ENCODE measurements at places on chromosomes 7 and 10.

DNA sequence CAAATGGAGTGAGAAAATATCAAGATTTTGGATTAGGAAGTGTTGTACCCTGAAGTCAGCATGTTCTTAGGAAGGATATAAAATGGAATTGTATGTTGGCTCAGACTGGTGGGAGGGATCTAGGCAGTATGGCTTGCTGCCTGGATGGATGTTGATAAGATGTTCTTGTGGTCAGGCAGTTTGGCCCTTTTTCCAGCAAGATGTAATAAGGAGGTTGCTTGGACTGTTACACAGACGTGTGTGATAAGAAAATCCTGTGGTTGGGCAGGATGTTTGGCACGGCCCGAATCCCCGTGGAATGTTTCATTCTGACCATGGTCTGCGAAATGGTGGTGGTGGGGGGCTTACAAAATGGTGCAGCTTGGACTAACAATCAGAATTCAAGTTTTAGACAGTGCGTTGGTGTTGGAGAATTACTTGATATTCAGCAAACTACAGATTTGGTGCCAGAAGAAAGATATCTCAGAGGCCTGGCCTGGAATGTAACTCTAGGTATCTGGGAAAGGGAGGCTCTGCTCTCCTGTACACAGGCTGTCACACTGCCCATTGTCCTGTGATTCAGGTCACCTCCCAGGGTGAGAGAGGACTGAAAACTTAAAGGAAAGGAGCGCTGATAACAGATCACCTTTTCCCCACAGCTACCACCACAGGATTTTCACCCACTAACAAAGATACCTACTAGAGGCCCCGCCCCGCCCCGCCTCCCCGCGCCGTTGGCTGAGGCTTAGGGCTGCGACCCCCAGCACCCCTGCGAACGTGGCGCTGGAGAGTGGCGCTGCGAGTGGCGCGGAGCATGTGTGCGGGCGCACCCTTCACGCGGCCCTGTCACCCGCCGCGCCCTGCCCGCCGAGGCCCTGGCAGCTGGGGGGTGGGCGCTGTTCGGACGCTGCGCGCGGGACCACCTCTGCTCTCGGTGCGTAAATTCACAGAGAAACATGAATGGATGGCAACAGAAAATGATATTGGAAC is 19.3 kb upstream of the ZNF680 start:
- DNase-seq, result no peak

GRCh38 chr10:101780818-101781654 is 2.2 kb downstream of the NPM3 start:
- peak; percentile 12 for DNase-seq

DNA sequence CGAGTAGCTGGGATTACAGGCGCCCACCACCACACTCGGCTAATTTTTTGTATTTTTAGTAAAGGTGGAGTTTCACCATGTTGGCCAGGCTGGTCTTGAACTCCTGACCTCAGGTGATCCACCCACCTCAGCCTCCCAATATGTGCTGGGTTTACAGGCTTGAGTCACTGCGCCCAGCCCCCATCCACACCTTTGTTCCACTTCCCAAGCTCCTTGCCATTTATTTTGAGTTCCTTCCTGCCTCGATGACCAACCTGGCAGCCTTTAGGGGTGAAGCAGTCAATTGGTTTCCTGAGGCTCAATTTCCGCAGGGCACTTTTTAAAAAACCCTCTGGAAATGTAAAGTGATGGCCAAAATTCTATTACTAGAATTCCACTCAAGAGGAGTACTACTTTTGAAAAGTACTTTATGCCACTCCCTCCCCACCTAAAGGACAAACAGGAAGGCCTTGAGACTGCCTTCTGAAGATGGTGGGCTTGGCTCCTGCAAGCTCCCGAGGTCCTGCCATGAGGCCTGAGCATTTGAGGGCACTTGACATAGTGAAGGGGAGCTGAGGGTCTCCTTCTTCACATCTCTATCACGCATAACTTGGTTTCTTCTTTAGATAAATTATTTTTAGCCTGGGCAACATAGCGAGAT is 32.5 kb upstream of the RBM33 start:
- no peak for DNase-seq

- no peak for DNase-seq
Observed at GRCh38 chr7:143285806-143286521, 1.2 kb downstream of the TMEM139 start.

GRCh38 chr7:19554581-19554980 is 154.3 kb downstream of the POLR1F start:
- no peak for DNase-seq

- DNase-seq, result no peak
Observed at GRCh38 chr10:59336632-59337031, 25.7 kb downstream of the FAM13C start.

DNA sequence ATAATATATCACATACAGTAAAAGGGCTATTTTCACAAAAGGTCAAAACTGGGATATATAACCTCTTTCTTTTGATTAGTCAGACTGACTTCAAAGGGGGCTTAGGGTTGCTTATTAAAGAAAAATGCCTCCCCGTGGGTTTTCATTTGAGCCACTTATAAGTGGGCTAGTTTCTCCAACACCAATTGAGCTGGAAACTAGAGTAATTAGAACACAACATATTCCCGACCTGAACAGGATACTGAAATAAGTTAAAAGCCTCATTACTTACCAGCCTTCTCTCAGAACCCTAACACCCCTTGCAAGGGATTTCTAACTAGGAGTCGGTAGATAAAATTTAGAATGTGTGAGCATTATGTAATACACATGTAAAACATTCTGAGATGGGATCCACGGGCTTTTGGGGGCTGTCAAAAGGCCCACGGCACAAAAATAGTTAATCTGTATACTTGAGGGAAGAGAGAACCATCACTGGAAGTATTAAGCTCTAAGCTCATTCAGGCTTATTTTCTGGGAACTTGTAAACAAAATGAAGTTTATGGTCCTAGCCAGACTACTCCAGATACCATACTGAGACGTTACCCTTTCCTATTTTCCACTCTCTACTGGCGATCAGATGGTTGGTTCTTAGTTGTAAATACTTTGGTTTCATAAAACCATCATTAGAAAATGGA is 29.3 kb upstream of the KMT2E start:
- DNase-seq, result no peak

DNA sequence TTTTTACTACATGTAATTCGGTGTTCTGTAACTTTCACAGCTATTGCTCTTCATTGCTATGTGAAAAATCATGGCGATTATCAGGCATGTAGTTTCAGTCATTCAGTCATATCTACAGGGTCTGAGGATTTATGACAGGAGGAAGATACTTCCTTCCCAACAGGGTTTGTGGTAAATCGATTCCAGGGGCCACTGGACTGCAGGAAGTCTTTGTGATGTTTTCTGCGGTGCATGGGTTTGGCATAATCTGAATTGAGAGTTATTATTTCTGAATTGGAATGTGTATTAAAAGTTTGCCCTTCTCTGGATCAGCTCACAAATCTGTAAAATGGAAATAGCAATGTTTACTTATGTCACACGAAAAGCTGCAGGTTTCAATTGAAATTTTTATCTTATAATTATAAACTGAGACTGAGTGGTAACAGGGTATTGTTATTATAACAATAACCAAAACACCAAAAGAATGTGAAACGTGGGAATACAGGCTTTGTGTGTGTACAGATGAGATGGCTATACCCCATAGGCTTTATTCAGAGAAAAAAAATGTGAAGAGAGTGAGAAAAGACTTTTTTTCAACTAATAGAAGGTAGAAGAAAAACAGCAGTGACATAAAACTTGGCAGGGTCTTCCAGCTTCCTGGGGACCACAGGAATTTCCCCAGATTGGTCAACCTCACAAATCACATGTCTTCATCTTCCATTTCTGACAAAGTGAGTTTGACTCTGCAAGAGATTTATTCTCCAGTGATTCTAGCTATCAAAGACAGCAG is 307.7 kb upstream of the NFE2L3 start:
- no peak for DNase-seq

DNA sequence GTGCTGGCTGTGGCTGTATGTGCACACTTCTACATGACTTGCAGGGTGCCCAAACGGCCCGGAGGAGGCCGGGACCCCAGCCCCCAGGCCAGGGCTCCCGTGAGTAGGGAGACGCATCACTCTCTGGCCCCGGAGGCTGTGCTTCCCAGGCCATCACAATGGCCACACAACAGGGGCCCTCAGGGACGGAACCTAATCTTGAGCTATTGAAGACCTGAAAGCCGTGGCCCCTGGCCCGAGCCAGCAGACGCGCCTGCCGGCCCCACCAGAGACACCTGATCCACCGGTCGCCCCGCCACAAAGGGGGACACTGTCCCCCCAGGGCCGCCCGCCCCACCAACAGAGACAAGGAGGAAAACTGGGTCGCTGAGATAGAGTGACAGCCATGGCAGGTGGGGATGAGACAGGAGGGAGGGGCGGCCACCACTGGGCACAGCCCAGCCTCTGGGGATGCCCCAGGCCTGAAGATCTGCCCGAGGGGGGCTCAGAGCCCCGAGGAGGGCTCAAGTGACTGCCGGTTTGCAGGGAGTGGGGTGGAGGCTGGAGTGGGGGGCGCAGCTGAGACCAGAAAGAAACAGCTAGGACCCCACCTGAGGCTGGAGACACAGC is 10.2 kb upstream of the LFNG start:
- no peak for DNase-seq

GRCh38 chr10:133072196-133072595 is 15.5 kb upstream of the ADGRA1 start:
- DNase-seq, result no peak

DNA sequence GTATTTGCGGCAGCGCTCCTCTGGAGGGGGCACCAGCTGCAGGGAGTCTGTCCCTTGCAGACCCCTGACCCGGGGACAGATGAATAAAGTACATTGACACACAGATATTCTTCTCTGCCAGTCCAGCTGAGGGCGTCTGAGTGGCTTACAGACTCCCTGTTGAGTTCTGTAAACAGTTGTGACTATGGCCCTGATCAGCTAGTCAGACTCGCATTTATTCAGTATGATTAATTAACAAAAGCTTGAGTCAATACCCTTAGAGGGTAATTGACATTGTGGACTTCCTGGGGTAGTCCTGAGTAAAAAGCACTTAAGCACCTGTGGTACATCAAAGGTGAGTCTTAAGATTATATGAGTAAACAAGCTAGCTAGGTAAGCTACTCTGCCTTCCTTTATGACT is 21.0 kb downstream of the ANKRD30A start:
- no peak for DNase-seq

DNA sequence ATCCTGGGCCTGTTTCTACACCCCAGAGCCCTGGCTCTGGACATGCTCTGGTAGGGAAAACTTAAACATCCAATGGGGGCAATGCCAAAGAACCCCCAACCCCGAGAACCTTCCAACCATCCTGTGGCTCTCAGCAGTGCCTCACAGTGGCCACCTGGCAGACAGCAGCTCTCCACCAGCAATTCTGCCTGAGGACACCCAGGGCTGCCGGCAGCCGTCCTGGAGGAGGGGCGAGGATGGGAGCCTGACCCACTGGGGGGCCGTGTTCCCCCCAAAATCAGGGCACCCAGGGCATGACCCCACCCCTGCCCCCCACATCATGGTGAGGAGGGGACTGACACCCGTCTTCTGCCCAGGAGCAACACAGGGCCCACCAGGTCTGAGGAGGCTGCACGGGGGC is 32.7 kb downstream of the DPYSL4 start:
- no peak for DNase-seq

DNA sequence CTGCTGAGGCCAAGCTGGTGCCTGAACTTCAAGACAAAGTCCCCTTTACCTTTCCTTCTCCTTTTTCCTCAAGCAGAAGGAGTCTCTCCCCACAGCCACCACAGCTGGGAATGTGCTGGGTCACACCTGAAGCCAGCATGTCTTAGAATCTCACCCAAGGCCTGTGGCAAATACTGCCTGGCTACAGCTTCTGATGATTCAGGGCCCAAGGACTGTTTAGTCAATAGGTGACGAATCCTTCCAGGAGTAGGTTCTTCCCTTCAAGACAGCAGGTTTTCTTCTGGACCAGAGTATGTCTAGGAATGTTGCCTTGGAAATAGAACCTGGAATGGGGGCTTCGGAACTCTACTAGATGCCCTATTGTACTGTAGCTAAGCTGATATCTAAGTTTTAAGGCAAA is 374.6 kb downstream of the KIF20B start:
- no peak for DNase-seq

Measured in AG09319 (cell line).